ENCODE measurements at places on chromosomes 6 and 20.

GRCh38 chr20:21762646-21763045, 57.2 kb downstream of the PAX1 start:
- no peak for DNase-seq

DNA sequence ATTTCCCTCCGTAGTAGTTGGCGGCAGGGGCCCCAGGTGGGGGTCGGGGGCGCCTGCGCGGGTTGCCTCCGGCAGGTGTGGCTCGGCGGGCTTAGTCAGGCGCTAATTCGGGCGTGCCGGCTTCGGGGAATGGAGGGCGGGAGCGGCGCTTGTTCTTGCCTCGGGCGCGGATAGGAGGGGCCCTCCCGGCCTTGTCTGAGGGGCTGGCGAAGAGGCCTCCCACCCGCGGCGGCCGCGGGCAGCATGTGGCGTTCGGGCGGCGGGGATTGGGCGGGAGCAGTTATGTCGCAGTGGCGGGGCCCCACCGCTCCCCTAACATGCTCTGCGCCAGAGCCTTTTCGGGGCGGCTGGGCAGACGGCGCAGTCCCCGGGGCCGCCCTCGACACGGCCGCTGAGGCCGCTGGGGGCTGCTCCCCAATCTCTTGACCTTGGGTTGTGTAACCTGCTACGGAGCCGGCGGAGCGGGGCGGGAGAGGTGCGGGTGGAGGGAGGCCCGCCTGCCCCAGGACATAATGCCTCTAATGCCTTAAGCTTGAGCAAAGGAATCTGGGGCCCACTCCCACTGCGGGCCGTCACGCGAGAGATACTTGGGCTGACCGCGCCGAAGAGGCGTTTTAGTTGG, 1.1 kb downstream of the AMD1 start:
- no peak for DNase-seq

DNA sequence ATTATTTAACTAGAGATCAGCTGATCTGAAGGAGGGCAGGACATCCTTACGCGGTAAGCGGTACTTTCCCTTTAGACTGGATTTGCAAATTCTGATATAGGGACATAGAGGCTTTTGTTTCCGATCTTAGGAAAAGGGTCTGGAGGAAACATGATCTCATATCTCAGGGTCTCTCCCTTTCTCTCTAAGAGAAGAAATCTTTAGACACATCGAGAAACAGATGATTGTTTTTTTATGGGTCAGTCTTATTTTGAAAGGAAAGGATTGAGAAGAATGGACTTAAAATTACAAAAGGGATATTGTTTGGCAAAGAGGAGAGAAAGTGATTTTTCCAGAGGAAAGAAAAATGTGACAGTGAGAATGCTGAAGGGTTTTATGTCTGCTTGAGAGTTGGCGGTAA, 83.9 kb upstream of the OGFRL1 start:
- DNase-seq: no peak

- DNase-seq: no peak
Observed at GRCh38 chr6:167350275-167350696, 25.4 kb downstream of the TTLL2 start.

DNA sequence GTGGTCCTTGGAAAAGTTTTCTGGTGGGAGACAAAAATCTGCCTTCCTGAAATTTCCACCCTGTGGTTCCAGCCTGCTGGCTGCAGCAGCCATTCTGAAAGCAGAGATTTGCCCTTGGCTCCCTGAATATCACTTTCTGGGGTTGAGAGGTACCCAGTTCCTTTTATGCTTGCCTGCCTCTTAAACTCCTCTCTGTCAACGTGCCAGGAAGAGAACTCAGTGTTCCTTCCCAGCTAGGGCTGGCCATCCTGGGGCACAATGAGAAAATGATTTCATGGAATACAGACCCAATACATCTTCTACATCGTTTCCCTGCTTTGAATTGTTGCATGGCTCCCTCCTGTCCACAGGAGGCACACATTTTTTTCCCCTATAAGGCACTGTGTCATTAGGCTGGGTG, 1.6 kb upstream of the DSN1 start:
- DNase-seq: no peak

GRCh38 chr6:36757206-36757605, 59.6 kb downstream of the RAB44 start:
- DNase-seq: no peak

DNA sequence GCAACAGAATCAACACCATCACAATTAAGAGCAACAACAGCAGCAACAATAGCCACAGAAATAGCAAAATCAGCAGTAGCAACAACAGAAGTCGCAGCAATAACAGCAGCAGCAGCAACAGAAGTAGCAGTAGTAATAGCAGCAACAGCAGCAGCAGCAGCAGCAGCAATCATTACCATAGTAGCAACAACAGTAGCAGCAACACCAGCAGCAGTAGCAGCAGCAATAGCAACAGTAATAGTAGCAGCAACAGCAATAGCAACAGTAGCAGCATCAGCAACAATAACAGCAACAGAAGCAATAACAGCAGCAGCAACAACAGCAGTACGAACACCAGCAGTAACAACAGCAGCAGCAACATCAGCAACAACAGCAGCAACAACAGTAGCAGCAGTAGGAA, 39.8 kb downstream of the SLC22A2 start:
- DNase-seq: no peak

- DNase-seq: no peak
Observed at GRCh38 chr6:111668410-111668809, 62.7 kb upstream of the TRAF3IP2 start.
